ENCODE measurements at places on chromosomes 2 and 18.
A peak's percentile ranks its signal among the peaks of the same experiment; 100 is the strongest.

DNA sequence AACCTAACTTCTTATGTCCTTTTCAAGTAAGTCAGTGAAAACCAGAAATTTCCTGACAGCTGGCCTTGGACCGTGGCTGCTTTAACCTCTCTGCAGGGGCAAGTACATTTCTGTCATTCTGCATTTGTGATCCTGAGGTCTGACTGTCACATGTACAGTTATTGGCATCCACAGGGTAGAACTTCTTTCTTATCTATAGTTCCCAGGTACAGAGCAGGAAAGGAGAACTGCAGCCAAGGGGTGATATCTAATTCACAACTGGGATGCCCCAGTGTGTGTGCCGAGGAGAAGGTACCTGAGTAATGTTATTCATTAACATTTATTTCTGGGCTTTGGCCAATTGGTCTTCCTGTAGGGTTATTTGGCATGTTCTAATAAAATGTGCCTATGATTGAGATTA is 468.9 kb downstream of the PARD3B start:
- DNase-seq, result no peak

- no peak for DNase-seq
Measured at GRCh38 chr2:233470011-233470687, 96.4 kb downstream of the USP40 start.

- peak; percentile 53 for DNase-seq
Measured at GRCh38 chr2:147937744-147938349, 82.7 kb downstream of the ORC4 start.

DNA sequence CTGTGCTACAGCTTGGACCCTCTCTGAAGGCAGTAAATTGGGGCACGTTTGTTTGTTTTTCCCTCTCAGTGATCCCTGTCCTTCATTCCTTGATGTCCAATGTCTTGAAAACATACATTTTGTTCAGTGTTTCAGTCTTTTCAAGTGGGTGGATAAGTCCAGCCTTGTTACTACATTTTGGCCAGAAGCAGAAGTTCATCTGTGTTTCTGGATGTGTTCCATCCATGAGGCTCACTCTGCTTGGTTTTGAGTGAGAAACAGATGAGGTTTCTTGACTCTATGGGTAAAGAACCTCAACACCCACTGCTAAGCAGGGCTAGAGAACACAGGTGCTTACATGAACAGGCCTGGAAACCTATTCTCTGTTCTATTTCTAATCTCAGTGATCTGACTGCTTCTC is 74.5 kb upstream of the RFX8 start:
- no peak for DNase-seq

DNA sequence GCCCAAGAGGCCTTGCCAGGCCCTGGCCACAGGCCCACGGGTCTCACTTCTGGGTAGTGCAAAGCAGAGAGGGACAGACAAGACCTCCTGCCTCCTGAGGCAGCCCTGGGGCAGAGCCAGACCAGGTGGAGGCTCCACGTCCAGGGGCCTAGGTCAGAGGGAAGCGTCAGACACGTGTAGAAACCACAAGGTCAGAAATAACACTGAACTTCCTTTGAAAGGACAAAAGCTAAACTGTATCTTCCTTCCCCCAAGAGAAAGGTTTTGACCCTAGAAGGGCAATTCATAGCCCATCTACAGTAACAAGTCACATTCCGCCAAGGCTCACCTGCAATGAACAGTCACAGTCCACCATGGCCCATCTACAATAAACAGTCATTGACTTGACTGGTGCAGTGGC is 17.9 kb downstream of the SDC1 start:
- DNase-seq, result no peak

DNA sequence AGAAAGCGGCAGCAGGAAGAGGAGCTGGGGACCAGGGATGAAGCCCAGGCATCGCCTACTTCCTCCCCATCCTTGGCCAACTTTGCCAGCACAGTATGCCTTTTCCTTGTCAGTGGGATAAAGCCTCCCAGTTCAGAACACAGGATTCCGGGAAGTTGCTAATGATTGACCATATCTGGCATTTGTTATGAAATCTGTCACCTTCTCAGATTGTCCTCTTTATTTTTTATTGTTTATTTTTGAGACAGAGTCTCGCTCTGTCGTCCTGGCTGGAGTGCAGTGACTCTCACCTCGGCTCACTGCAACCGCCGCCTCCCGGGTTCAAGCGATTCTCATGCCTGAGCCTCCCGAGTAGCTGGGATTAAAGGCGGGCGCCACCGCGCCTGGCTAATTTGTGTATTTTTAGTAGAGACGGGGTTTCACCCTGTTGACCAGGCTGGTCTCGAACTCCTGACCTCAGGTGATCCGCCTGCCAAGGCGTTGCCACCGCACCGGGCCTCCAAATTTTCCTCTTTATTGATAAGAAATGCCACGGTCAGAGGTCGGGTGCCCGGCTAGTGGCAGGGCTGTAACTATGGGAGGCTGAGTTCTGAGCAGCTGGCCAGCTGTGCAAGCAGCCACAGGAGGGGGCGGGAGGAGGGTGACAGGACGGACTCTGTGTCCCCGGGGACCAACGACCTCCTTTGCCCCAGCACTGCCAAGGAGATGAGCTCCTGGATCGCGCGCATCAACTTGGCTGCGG is 24.4 kb downstream of the PSD4 start:
- no peak for DNase-seq

DNA sequence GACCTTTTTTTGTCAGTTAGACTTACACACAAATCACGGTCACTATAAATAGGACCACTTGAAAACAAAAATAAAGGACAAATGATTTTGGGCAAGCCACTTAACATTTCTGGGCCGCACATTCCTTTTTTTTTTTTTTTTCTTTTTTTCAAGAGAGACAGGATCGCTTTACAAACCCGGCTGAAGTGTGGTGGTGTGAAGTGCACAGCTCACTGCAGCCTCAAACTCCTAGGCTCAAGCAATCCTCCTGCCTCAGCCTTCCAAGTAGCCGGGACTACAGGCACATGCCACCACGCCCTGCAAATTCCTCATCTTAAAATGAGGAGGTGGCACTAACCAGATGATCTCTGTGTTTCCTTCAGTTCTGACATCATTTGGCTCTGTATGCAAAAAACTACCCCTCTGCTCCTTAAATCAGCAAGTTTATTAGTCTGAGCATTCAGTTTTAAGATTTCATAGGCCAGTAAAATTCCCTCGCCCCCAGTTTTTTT is 28.3 kb upstream of the MRO start:
- no peak for DNase-seq

- no peak for DNase-seq
Measured at GRCh38 chr2:71936076-71937030, 211.3 kb downstream of the CYP26B1 start.

DNA sequence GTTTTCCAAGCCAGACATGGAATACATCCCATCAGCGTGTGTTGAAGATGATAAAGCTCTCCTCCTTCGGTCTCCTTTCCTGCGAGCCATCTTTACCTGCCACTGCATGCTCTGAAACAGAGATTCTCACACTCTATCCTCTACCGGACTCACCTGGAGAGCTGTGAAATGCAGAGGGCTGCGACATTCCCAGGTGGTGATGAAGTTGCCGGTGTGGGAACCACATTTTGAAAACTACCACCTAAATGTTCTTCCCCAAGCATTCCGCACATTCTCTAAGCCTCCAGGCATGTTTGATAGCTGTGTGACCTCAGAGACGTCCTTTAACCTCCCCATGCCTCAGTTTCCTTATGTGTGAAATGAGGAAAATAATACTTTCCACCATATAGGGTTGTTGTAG is 226.2 kb upstream of the RAB6C start:
- no peak for DNase-seq

DNA sequence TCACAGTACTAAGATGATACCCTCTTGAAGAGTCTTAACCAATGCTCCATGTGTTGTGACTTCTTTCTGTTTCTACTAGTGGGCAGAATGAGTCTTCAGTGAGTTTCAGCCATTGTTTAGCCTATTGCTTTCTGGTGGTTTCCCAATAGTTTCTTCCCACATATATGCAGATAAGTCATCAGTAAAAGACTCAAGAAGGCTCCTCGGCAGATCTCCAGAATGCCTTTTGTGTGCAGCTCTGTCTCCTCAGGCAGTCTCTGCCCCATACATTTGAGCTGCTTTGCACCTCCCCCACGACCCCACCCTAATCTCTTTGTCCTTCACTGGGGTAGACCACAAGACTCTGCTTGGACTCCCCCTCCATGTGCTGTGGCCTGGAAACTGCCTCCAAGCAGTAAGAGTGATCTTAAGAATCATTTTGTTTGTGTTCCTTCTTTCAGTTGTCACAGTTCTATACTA is 71.6 kb upstream of the CHRNA1 start:
- peak; percentile 65 for DNase-seq

DNA sequence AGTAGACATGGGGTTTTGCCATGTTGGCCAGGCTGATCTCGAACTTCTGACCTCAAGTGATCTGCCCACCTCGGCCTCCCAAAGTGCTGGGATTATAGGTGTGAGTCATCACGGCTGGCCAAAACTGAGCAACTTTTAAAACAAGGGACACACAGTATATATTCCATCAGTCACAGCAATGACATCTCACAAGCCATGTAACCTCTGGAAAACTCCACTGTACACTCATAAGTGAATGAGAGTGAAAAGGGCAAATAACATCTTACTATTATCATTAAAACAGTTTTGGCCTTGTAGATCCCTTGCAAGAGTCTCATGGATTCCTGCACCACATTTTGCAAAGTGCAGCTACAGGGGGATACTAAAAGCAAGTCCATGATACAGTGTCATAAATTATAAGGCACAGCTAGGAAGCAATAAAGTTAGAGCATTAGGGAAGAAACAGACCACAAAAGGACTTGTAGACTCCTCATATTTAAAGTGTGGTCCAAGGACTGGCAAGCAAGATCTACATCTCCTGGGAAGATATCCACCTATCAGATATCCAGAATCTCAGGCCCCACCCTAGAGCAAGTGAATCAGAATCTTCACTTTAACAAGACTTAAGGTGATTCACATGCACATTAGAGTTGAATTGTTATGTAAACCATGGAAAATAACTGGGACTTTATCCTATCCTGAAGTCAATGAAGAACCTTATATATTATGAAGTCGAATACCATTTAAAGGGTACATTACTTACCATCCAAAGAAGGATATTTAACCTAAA is 5.7 kb downstream of the SMC6 start:
- DNase-seq, result peak; percentile 23

DNA sequence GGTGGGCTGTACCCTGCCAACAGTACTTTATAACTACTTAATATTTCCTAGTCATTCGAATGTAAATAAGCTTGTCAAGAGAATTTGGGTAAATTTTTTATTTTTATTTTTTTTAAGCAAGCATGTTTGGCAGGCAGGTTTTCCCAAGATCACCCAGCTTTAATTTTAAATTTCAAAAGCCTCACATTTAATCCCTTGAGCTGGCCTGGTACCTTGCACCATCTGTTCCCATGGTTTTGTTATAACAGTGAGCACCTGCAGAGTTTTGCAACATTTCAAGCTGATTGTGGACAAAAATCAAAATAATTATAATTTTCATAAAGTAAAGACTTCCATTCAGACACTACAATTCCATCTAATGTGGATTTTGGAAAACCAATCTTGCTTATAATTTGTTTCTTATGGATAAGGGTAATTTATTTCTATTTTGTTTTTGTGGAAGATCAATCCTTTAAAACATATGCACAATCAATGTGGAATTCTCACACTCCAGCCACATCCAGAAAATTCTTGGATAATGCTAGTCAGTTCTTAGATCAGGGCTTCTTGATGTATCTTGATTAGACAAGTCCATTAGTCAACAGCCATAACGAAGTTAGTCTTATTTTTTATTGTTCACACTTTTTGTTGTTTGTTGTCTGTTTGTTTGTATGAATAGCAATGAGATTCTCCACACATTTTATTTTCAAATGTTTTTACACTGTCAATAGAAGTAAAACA is 689.3 kb downstream of the NR4A2 start:
- DNase-seq, result no peak

DNA sequence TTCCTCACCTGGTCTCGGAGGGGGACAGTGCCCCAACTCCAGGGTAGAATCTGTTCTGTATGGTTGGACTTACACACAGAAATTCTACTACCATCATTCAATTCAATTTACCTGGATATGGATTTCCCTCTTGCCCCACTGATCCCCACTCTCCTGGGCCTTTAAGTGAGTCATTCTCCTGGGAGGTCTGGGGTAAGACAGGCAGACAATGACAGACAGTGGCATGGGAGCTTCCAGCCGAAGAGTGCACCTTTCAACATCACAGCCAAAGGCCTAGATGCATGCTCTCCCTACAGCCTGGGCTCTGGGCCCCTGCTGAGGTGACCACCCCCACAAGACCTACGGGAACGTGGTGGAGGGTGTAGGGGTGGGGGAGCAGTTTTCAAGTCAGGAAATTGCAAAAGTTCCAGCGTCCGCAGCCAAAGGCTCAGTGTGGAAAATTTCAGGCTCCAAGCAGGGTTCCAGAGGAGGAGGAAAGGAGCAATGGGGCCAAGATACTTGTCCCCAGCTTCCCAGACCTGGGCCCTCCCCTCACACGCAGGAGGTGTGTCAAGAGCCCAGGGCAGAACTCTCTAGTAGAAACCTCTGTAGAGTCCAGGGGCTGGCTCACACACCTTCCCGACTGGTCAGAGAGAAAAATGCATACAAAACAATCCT is 296.4 kb downstream of the CYP26B1 start:
- DNase-seq, result no peak

GRCh38 chr2:96396095-96396494 is 60.5 kb downstream of the NCAPH start:
- DNase-seq, result no peak

GRCh38 chr2:167249197-167249596 is 360.9 kb downstream of the XIRP2 start:
- DNase-seq, result no peak

- no peak for DNase-seq
Measured at GRCh38 chr2:76080154-76080553, 369.4 kb upstream of the GCFC2 start.

DNA sequence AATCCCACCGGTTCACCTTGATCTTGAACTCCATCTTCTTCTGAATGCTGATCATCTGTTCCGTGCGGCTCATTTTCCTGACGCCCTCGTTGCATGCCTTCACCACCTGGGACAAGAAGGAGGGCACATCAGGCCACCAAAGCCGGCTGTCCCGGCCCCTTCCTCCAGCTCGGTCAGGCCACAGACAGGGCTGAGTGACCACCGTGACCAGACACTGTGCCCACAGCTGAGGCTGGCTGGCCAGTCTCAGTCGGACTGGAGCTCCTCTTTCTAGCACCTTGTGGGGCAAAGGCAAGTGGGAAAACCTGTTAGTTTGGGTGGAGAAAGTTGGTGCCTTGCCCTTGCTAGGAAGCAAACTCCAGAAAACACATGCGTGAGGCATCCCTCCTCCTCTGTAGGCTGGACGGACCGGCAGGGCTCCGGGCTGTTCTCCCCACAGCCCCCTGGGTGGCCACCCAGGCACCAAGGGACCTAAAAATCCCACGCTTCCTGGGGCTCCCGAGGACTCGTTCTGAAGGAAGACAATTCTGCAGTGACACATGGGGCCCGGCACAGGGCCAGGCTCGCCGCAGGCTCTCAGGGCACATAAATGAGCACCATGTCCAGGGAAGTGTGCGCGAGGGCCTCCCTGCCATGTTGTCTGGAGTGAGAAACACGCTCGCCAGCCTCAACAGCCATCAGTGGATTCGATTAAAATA is 15.3 kb downstream of the SNORC start:
- DNase-seq, result no peak

DNA sequence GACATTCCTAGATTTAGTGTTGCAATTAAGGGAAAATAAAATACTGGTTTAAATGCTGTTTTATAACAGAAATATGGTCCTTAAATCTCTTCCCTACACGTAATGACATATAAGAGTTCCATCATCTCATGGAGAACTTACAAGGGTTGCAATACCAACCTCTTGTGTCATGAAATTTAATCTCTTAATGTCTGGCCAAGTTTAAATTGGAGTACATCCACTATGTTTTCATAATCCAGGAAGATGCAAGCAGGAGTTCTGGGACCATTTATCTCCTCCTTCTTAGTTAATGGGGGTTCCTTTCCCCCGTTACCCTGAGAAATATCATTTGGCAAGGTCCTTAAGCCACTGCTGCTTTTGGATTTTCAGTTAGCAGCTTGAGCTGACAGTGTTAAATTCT is 126.0 kb upstream of the ACVR2A start:
- no peak for DNase-seq
